ENCODE measurements at places on chromosomes 7 and 10.

DNA sequence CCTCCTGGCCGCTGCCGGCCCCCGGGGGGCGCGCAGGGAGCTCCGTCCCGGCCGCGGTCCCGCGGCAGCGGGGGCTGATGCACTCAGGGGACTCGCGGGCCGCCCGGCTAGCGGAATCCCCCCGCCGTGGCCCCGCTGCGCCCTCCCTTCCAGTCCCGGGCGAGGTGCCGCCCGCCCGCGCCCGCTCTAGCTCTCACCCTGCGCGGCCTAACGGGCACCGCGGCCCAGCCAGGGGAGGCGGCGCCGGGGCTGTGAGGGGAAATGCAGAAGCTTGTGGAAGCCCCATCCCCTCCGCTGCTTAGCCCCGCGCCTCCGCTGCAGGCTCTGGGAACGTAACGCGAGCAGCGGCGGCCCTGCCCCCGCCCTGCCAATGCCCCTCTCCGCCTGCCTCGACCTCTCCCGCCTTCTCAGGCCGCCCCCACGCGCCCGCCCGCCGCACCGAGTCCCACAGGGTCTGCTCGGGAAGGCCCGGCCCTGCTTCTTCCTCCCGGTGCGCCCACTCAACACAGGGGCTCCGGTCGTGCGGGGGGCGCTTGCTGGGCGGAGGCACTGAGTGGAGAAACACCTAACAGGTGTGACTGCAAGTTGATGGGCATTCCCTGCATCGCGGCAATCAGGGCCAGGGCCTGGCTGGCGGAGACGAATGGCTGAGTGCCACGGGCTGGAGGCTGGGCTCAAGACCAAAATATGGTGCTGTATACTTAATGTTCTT is 384 bp upstream of the TMEM229A start:
- no peak for DNase-seq

GRCh38 chr10:131905603-131906268 is 4.9 kb downstream of the PPP2R2D start:
- DNase-seq: no peak

- no peak for DNase-seq
Observed at GRCh38 chr10:811379-812175, 119.9 kb downstream of the LARP4B start.

GRCh38 chr10:63217120-63217605 is 84.0 kb downstream of the NRBF2 start:
- DNase-seq: no peak

DNA sequence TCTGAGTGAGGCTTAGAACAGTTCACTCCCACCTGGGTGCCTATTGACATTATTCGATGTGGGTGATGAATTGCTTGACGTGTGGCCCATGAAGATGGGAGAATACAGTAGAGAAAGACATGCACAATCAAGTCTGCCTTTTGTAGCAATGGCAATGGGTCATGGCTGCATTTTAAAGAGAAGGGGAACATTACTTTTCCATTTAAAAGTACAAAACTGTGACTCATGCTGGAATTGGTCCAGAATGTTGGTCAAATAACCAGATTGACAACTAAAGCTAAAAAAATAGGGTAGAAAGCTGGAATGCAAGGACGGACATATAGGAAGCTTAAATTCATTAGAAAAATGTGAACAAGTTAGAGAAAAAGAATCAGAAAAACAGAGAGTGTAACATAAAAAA is 104.1 kb upstream of the SLC25A13 start:
- DNase-seq: no peak

- no peak for DNase-seq
Observed at GRCh38 chr7:104382616-104383015, 54.2 kb downstream of the LHFPL3 start.

- no peak for DNase-seq
Observed at GRCh38 chr10:73803680-73804286, 7.6 kb downstream of the NDST2 start.

DNA sequence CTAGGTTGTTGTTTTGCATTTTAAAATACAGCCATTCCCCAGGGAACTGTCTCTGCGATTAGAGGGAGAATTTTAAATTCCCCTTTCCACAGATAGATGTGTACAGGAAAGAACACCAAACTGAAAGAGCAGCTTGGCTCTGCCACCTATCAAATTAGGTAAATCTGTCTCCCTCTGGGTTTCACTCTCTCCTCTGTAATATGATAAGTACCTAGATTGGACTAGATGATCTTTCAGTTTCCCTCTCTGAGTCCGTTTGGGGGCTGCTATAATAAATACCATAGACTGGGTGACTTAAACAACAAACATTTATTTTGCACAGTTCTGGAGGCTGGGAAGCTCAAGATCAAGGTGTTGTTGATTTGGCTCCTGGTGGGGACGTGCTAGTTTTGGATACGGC is 186.0 kb downstream of the KIF20B start:
- DNase-seq: no peak

GRCh38 chr10:111116211-111116610 is 39.4 kb downstream of the ADRA2A start:
- no peak for DNase-seq

DNA sequence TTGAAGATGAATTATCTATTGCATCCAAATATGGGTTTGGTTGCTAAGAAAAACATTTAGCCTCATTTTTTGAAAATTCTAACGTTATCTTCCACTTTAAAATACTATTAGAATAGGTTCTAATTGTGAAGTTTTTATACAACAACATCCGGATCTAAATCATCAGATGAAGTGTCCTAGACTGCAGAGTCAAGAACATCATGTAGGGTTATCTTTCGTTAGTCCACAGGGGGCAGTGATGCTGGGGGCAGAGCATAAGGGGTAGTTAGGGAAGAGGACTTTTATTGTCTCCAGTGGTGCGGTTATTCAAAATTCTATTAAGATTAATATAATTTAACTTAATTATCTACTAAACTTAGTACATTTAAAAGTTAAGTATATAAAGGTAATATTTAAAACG is 990.6 kb upstream of the PHF14 start:
- DNase-seq: no peak

DNA sequence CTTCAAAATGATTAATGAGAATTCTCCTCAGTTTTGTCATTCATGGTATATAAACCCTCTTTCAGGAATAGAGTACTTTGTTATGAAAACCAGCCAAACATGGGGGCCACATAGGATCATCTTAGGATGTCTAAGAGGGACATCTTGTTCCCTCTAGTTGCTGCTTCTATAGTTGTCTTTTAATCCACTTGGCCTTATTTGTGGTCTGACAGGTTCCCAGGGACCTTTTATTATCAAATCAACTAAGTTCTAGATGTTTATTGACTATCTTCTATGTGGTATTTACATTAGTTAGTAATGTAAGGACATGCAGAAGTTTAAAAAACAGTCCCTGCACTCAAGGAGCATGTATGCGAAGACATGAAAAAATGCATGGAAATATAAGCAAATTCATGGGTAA is 1.6 kb upstream of the ZC3HAV1 start:
- no peak for DNase-seq

- no peak for DNase-seq
Observed at GRCh38 chr10:74096777-74097176, 53.9 kb downstream of the AP3M1 start.

- no peak for DNase-seq
Observed at GRCh38 chr10:59976909-59977308, 70.6 kb upstream of the CCDC6 start.

GRCh38 chr7:85851571-85852193 is 664.8 kb upstream of the SEMA3D start:
- DNase-seq: no peak

DNA sequence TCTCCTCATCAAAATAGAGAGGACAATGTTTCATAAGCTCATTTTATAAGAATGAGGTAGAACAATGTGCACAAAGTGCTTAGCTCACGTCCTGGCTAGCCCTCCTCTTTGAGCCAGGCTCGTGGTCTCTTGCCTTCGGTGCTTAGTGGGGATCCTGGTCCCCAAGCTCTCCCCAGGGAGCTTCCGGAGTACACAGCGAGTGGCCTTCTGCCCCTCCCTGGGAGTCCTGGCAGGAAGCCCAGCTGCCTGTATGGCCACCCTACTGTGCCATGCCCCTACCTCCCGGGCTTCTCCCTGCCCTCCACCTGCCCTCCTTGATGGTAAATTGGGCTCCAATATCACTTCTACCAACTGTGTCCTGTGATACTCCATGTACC is 868 bp downstream of the MYO1G start:
- DNase-seq: no peak

DNA sequence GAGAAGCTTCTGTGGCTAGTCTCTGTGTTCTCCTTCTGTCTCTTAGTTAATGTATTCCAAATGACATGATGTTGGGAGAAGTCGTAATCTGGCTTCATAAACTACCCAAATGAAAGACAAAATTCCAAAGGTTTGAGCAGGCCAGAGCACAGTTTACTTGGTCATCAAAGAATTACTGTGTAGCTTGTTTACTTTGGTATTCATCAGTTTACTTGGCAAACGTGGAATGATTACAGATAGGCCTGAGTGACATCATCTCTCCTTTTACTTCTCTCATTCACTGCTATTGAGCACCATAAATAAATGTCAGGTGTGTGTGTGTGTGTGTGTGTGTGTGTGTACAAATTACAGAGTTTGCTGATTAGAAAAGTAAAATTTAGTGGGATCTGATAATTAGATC is 327.3 kb downstream of the PHTF2 start:
- no peak for DNase-seq

DNA sequence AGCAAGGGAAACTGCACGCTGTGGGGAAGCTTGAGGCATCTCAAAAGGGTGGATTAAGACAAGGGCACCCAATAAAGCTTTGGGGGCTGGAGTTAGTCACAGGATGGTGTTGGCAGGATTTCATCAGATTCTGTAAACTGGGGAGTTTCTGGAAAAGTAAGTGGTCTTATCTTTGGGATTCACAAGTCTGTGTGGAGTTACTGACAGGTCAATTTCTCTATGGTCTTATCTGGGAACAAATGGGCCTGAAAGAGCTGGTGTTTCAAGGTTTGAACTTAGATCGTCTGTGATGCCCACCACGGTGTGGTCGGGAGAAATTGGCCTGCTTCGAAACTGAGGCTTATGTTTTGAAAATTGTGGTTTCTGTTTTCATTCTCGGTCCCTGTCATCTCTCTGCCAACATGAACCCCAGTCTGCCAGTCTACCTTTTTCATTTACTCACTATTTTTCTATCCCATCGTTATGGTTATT is 23.8 kb upstream of the AOAH start:
- DNase-seq: no peak

DNA sequence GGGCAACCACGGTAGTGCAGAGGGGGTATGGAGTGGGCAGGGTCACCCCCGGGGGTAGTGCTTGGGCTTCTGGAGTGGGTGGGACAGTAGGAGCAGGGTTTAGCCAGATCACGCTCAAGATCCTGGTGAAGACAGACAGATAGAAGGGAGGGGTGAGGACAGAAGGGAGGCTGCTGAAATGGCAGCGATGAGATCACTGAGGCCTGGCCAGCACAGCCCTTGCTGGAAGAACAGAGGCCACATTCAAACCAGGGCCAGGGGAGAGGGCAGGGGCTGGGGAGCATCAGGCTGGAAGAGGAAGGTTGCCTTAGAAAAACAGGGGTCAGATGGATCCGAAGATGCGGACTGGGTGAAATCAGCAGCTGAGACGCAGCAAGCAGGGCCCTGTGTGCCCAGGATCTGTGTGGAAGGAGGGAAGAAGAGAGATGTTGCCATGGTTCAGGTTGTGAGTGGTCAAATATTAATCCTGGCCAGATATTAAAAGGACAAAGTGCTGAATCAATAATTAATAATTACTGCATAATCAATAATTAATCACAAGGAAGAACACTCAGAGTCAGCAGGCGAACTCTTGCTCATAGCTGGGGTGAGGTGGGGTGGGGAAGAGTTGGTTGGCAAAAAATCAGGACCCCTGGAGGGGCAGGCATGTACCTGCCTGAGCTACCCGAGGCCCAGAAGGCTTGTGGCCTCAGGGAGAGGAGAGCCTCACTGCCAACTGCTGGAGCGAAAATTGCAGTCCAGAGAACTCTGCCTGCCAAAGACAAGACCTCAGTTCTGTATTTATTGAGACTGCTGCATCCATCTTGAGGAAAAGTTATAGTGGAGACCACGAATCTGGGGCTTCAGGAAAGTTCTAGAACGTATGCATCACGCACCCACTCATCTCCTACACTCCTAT is 105.7 kb downstream of the GRB10 start:
- DNase-seq: no peak

DNA sequence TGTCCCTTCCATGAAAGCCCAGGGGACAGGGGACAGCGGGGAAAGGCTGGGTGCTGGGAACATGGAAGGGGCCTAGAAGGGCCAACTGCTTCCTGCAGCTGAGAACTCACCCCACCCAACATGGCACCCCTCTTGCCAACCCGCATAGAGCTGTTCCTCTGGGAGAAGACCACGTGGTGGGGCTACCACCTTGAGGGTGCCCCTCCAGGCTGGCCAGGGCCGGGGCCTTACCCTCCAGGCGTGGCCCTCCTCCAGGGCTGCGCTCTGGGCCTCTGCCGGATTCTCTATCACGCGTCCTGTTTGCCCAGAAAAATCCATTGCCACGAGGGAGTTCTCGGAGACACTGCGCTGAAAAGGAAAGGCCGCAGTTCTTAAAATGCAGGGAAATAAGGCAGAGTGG is 39.9 kb upstream of the DDC start:
- DNase-seq: no peak

DNA sequence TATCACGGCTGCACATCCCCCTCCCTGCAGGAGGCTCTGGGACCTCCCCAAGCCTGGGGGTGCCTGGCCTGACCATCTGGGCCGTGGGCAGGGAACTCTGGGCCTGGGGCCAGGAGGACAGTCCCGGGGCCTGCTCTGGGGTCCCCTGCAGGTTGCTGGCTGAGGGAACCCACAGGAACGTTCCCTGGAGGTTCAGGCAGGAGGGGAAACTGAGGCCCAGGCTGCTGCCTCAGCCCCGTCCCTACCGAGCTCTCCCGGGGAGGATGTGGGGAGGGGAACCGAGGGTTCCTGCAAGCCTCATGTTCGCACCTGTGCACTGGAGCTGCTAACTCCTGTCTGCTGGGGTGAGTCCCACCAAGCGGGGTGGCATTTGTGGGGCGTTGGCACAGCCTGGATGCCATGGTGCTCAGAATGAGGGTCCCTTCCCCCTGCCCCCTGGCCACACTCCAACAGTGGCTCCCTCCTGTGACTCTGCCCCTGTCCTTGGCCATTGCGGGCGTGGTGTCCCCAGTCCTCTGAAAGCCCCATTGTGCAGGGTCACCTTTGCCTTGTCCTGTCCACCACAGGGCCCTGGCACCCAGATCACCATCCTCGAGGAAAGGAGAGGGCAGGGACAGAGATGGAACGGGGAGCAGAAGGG is 9.4 kb downstream of the ELFN1 start:
- no peak for DNase-seq

- no peak for DNase-seq
Observed at GRCh38 chr10:86232644-86233043, 134.0 kb downstream of the GRID1 start.

DNA sequence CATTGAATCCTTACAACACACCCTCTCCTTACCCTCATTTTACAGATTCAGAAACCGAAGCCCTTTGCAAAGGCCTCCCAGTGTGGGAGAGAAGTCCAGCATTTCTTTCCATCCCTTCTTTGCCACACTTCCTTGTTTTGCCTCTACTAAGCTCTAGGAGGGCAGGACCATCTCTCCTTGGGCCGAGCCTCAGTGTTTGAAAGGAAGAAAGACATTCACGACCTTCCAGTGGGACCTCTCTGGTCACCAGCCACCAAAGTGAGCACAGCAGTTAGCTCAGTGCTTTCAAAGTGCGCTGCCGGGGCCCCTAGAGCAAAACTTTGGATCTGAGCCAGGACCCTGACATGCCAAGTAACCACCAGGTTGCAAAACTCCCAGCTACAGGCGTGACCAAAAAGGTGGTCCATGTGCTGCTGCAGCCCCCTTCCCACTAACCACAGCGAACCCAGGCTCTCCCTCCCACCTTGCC is 12.4 kb downstream of the CTBP2 start:
- no peak for DNase-seq

GRCh38 chr10:108789919-108790318 is 1133.4 kb downstream of the XPNPEP1 start:
- no peak for DNase-seq

- no peak for DNase-seq
Observed at GRCh38 chr7:131364767-131365344, 37.2 kb downstream of the MKLN1 start.

Measured in stimulated activated CD8-positive, alpha-beta memory T cell treated with anti-CD3 and anti-CD28 coated beads, Interleukin-4, amount 100 ng/mL, for 1 hour (primary cell).